OCI-LY7 (cell line): ENCODE measurements at places on chromosomes 2 and 18.

GRCh38 chr18:725646-726045 is 13.2 kb upstream of the ENOSF1 start:
- no peak for DNase-seq

GRCh38 chr18:44128365-44128764 is 552.3 kb upstream of the SETBP1 start:
- no peak for DNase-seq

DNA sequence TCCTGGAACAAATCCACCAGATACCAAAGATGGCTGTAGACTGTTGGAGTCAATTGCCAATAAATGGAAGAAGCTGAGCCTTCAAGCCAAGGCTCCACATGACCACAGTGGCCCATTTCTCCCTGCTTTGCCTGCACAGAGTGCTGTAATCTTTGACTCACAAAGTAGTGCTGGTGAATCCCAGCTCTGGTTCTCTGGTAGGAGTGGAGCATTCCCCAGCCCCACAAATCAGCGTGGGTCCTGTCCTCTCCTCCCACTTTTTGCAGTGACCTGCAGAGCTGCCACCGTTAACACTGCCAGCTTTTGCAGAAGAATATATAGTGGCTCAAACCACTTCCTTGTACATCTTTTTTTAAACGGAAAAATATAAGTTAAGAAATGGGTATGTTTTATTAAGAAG is 93.9 kb downstream of the MGAT5 start:
- no peak for DNase-seq

GRCh38 chr18:49843778-49844625 is 30.7 kb upstream of the ACAA2 start:
- DNase-seq: no peak

DNA sequence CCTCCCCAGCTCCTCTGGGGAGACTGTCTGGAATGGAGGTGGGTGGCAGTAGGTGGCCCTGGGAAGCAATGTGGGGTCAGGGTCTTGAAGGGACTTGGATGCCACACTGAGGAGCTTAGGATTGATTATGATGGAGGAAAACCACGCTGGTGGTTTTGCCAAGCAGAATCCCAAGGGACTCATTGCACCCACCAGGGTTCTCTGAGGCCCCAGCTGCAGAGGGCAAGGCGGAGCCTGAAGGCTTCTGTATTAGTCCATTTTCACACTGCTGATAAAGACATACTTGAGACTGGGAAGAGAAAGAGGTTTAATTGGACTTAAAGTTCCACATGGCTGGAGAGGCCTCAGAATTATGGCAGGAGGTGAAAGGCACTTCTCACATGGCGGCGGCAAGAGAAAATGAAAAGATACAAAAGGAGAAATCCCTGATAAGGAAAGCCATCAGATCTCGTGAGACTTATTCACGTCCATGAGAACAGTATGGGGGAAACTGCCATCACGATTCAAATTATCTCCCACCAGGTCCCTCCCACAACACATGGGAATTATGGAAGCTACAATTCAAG is 87.2 kb upstream of the YWHAQ start:
- no peak for DNase-seq

GRCh38 chr2:51448911-51449310 is 417.0 kb upstream of the NRXN1 start:
- DNase-seq: no peak

- DNase-seq: no peak
Observed at GRCh38 chr2:139744273-139744672, 964.1 kb upstream of the NXPH2 start.

DNA sequence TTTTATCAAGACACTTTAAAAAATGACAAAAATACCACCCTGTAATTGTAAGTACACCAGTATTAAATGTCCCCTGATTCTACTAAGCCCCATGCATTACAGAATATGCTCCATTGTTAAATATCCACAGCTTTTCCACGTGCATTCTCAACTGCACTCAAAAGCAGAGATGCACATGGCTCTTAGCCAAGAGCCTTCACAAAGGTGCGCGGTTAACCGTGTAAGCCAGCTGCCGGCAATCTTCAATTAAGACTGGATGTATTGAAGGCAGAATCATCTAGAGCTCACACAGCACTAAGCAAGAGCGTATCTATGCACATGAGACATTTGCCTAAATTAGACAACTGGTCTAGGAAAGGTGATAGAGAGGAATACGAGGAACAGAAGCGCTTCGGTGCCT is 278.3 kb downstream of the NAPG start:
- no peak for DNase-seq

DNA sequence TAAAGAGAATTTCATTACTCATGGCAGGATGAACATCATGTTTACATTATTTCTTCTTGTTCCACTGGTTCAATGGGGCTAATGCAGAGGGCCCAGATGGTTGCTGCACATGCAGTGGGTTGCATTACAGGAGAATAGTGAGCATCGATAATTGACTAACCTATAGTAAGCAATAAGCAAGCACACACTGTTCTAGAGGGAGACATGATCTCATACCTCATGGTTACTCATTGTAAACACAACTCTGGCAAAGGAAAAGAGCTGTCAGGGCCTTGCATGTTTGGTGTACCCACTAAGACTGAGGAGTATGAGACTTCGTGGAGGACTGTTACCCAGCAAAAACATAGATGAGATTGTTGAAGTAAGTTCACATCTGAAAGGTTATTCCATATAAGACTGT is 885.6 kb upstream of the VRK2 start:
- DNase-seq: no peak

DNA sequence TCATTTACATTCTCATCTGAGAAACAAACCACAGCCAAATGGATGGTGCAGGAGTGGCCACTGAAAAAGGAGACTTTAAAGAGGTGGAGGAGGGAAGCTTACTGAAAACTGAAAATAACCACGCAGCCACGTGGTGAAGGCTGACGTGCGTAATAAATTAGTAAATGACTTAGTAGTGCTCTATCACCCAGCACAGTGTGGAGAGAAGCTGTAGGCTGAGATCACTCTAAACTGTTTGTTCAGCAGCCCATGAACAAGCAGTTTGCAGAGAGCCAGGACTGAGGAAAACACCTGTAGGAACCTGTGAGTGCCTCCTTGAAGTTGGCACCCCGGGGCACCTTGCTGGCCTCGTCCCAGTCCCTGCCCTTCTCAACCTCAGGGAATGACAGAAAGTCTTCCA is 193.0 kb downstream of the TXNL1 start:
- DNase-seq: no peak

DNA sequence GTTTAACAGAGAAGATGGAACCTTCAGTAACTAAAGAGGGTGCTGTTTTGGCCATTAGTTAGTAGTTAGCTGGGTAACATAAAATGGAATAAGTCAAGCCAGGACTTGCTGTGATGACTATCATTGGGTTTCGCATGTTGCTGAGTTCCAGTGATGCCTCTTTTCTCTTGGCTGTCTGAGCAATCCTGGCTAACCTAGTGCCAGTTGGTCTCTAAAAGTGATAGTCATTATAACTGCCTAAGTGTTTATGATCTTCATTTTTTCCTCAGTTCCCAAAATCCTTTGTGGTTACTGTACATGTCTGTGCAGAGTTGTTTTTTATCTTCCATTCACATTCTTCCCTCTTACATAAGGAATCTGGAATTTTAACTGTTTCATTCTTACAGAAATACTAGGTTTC is 33.4 kb downstream of the WDR43 start:
- DNase-seq: no peak

- no peak for DNase-seq
Observed at GRCh38 chr2:76639171-76639680, 883.0 kb downstream of the LRRTM4 start.

DNA sequence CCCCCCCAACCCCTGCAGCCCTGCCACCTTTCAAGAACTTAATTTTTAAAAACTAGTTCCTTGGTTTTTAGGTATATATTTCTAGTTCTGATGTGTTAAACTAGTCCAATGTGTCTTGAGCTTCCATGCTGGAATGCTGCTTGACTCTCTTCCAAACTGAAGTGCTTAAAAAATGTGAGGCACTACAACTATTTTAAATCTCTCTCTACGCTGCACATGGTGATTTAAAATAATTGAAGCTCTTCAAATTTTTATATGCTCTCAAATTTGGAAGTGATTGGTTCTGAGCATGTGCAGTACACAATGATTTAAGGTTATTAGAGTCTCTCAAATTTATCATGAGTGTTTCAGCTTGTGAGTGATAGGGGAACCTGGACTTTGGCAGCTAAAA is 192.6 kb upstream of the ZEB2 start:
- no peak for DNase-seq

DNA sequence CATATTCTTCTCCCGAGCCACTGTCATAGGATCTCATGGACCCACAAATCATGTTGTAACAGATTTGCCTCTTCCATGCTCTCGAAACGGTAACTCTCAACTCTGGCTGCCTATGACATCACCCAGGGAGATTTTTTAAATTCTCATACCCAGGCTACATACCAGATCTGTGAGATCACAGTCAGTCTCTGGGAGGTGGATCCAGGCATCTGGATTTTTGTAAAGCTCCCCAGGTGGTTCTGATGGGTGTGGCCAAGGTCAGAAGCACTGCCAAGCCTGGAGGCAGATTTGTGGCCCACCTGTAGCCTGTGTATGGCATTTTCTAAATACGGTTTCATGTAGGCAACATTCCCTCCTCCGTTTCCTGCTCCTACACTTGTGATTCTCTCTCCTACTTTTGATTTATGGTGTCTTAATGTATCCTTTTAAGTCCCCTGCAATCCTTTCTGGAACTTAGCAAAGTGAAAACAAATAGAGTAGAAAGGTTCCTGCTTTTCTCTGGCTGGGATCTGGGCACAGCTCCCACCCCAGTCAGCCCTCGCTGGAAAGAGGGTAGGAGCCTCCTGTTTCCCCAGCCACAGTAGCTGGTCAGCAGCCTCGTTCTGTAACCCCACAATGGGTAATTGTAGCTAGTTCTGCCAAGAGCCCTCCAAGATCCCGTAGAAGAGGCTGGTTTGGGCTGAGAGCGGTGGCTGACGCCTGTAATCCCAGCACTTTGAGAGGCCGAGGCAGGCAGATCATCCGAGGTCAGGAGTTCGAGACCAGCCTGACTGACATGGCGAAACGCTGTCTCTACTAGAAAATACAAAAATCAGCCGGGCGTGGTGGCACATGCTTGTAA is 96.2 kb downstream of the KLHL29 start:
- no peak for DNase-seq

DNA sequence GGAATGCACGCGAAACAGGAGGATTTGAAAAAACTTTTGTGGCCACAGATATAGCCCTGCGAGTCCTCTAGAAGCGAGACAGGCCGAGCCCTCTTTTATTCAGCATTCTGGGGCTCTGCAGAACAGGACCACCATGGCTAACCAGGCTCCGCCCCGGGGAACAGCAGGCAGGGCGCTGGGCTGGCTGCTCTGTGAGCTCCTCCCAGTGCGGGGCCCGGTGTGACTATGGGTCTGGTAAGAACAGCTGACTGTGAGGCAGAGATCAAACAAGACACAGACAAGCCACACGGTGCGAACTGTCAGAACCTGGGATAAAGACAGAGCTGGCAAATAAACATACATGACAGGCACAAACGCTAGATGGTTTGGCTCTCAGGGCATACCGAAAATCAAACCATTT is 15.5 kb downstream of the PXDN start:
- no peak for DNase-seq

DNA sequence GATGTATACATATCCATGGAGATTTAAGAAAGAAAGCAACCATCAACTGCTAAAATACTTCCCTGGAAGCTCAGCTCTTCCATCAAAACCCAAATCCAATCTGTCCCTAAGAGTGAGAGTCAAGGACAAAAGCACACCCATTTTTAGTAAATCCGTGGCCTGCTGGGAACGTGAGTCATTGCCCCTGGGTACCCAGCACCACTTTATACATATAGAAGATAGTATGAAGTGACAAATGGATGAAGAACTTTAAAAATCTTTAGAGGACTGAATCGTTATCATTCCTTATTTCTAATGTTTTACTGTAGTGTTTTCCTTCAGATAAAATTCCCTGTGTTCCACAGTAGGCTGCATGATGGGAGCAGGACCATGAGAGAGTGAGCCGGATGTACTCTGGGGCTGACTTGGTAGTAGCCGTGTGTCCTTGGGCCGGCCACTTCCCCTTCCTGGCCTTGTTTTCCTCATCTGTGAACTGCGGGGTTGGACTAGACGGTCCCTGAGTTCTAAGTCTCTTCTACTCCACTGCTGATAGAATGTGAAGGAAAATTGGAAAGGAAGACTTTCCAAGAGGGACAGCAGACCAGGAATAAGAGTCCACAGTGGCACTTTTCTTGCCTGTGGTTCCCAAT is 28.5 kb upstream of the CEP68 start:
- DNase-seq: peak; percentile 24

- no peak for DNase-seq
Observed at GRCh38 chr18:62457877-62458276, 64.9 kb upstream of the ZCCHC2 start.

GRCh38 chr2:119341684-119342083 is 24.9 kb downstream of the C2orf76 start:
- DNase-seq: no peak

DNA sequence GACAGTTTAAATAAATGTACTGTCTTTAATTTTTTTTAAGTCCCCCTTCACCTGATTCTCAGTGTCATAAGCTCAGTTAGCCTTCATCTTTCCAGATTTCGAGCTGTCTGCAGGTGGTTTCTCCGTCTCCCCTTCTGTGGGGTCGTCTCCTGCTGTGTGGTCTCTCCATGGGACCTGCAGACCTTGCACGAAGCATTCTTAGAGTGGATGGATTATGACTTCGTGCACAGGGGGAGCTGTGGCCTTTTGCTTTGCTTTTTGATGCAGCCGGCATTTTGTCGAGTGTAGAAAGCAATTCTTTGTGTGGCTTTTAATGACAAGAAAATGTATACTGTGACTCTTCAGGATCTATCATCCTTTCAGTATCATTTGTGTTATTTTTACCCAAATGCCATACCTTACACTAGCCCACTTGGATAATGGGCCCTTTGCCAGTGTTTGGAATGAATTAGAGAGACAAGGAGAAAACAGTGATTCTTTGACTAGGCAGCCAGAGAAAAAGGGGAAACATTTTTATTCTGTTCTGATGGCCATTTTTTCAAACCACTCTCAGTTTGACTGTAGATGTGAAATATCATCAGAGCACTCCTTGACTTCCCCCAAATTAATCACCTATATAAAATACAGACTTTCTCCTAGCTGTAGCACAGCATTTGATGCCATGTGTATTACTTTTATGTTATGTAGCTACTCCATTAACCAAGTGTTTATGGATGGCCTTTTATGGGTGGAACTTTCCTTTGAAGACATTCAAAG is 54.3 kb downstream of the ITGA6 start:
- no peak for DNase-seq

DNA sequence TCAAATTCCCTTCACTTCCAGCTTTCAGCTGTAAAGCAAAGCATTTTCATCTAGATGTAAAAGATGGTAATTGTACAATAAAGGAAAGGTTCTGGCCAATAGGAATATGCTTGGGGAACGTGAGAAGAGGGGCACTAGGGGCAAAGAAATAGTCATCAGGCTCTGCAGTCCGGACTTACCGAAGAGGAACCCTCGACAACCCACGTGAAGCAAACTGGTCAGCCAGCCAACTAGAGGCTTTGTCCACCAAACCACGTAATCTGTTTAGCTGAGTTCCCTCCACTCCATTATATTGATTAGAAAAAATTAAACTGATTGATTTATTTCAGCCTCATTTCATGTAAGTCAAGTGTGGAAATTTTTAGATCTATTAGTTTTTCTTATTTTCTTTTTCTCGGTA is 300.4 kb upstream of the FANCL start:
- DNase-seq: no peak

GRCh38 chr2:12006850-12007249 is 260.4 kb downstream of the LPIN1 start:
- no peak for DNase-seq
